ENCODE measurements at places on chromosomes 16 and 17. TPM values are rescaled to one million over a fixed set of nuclear protein-coding genes. Genes with fewer than 3 reads are reported as not detected.

DNA sequence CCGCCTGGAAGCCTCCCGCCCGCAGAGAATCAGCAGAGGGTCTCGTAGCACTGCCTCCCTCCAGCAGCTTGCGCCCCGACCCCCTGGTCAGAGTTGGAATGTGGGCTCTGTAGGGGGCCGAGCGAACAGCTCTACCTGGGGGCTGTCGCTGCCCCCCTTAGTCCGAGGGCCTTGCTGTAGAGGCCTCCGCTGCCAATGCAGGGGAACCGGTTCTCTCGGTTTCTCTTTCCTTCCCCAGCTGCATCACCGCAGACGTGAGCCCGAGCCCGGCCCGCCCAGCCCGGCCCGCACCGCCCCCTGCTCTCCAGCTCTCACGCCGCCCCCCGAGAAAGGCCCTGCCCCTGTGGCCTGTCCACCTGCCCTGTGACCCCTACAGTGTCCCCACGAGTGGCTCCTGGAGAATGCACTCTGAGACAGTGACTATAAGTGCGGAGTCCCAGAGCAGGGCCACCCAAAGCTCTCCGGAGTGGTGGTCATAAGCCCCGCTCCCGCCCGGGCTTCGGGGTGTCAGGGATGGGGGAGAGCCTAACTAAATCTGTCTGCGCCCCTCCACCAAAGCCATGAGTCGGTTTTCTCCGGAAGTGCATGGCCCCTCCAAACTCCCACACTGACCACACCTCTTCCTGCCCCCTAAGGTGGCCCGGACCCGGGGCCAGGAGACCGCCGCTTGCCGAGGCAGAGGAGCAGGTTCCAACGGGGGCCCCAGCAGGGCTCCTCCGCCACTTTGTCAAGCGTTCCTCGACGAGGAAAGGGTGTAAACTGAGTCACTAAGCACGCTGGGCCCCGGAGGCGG, 1.7 kb downstream of the ARHGAP27 start:
- DNase-seq, result no peak

DNA sequence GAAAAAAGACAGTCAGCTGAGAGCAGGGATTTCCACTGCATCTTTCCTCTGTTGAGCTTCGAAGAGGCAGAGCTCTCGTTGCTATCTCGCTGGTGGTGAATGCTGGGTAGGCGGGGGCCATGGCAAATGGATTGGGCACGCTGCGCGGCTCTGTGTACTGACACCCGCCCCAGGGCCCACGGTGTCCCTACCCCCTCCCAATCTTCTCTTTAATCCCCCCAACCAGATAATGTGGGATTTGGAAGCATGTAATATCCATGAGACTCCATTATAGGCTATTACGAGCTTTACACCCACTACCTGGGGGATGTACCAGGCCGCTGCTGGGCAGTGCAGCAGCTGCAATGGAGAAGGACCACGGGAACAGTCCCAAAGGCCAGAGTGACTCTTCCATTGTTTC, 8.3 kb downstream of the PIPOX start:
- DNase-seq, result no peak

DNA sequence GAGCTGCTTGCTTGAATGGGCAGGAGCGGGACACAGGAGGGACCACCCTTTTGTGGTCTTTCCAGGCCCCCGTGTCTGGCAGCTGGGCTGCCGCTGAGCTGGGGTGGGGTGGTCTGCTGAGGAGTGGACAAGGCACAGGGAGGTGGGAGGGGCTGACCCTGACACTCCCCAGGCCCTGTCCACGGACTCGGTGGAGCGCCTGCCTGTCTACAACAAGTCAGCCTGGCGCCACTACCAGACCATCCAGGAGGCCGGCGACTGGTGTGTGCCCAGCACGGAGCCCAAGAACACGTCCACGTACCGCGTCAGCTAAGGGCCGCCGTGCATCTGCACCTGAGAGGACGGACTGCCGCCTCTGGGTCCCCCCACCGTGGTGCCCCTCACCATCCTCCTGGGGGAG, 14.6 kb downstream of the PDK2 start:
- no peak for DNase-seq

GRCh38 chr17:70523426-70523825, 354.1 kb downstream of the KCNJ2 start:
- no peak for DNase-seq

GRCh38 chr16:16045879-16046278, 96.5 kb downstream of the ABCC1 start:
- no peak for DNase-seq

DNA sequence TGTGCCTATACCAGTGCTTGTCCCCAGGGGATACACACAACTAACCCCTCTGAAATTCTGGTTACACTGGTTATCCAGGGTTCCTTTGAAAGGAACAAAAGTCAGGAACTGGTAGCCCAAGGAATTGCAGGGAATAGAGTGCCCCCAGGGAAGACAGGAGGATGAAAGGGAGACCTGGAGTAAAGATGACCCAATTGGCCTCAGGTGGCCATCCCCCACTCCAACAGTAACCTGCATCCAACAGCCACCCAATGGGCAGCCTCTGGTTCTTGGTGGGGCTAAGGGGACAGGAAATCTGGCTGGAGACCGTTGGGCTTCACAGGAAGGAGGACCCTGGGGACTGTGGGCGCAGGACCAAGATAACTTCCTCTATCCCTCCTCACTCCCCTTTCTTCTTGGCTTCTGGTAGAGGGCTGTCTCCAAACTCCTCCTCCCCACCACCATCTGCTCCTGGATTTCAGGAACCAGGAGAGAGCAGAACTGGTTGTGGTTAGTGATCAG, 826 bp upstream of the MPO start:
- no peak for DNase-seq

DNA sequence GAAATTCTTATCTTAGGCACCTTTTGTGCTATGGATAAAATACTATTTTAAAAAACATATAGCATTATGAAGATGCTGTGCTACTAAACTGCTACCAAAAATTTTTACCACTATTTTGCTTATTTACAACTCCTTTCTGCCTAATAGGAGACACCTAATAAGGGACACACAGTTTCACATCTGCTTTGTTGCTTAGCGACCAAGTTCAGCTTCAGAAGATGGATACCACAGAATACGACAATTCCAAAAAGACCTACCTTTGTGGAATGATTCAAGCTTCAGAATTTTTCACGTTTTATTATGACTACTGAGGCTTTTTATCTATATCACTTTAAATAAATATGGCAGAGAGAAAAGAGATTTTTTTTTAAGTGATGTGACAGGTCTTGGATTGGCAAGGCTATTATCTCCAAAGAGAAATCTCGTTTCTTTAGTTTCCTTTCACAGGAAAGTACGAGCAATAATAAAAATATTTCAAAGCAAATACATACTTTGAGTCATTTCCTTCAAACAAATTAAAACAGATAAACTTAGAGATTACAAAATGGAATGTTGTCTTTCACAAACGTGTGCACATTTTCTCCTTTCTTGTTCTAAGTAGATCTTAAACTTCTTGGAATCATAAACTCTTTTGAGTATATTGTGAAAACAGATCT, 35.4 kb downstream of the SPAG9 start:
- no peak for DNase-seq

DNA sequence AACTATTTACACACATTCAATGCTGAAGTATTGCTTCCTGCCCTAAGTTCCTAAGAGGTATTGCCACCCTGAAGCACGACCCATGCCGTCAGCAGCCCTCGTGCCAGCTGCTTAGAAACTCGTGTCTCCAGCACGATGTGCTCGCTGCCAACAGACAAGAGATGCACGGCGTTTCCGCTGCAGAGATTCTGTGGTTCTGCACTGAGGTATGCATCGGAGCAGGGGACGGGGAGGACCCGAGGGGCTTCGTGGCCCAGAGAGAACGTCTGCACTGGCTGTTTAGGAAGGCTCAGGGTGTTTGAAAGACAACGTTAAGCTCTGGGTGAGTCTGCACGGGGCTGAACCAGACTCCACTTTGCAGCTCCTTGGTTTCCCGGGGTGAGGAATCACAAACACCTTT, 82.7 kb upstream of the CREBBP start:
- DNase-seq, result no peak

DNA sequence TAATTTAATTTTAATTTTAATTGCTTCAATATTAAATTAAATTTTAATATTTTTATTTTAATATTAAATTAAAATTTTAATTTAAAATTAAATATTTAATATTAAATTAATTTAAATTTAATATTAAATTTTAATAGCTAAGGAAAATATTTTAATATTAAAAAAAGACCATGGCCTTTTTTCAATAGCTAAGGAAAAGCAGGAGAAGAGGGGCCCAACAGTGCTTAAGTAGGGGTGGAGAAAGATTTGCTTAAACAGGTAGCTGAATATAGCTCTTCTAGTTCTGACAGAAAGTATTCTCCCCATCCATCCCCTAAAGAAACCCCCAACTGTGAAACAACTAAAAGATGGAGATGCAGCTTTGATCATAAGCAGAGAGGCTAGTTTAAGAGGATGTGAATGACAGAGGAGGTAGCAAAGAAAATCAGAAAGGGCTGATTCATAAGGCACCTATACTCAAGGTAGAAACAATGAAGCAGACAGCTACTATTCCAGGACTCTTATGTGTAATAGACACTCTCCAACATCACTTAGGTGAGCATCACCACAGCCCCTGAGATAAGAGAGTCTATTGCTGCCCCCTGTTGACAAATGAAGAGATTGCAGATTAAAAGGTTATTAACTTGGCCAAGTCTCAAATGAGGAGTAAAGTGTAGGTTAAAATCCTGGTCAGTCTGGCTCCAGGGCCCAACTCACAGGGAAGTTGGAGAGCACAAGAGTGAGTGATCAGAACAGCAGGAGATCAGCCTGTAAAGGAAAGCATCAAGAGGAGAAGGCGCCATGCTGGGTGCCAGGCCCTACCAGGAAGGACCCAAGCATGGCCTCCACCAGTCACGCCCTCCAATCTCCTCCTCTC, 7.8 kb upstream of the RNASEK start:
- peak; percentile 66 for DNase-seq

GRCh38 chr16:11370084-11370931, 25.0 kb downstream of the RMI2 start:
- DNase-seq, result no peak

GRCh38 chr17:6675201-6675825, 23.8 kb downstream of the C17orf100 start:
- no peak for DNase-seq

- no peak for DNase-seq
These were observed 28.3 kb downstream of the USP22 start for GRCh38 chr17:21014498-21014897.

DNA sequence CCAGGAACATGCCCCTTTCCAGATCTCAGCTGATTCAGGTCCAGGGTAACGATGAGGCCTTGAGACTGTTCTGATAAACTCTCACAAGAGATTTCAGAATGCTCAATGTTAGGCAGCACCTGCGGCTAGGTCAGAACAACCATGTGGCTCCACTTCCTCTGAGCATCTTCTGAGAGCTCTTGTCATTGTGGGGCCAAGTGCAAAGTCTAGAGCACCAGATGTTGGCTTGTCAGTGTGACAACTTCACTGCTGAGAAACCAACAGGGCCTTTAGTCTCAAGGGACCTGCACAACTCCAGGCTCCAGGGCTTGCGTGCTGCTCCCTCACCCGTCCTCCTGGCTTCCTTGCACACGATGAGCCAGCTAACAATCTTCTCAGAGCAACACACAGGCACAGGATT, 29.0 kb downstream of the FCSK start:
- no peak for DNase-seq

DNA sequence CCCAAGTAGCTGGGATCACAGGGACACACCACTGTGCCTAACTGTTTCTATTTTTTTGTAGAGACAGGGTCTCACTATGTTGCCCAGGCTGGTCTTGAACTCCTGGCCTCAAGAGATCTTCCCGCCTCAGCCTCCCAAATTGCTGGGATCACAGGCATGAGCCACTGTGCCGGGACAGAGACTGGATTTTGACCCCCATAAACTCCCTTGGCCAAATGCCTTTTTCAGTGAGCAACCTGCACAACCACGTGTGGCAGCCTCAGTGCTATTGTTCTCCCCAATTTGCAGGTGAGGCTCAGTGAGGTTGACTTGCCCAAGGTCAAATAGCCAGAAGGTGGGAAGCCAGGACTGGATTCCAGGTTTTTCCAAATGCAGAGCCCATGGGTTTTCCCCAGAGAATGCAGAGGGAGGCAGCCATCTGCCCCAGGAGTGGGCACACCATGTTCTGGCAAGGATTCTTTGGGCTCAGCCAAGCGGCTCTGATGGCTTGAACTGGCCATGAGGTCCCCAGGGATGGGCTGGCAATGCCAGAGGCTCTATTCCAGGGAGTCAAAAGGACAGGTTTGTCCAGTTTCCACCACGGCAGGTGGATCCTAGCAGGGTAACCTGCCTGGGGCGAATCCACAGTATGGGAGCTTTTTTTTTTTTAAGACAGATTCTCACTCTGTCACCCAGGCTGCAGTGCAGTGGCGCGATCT, 1.8 kb downstream of the IL27 start:
- DNase-seq, result no peak

- DNase-seq, result no peak
These were observed 304.1 kb upstream of the N4BP1 start for GRCh38 chr16:48914070-48914469.

DNA sequence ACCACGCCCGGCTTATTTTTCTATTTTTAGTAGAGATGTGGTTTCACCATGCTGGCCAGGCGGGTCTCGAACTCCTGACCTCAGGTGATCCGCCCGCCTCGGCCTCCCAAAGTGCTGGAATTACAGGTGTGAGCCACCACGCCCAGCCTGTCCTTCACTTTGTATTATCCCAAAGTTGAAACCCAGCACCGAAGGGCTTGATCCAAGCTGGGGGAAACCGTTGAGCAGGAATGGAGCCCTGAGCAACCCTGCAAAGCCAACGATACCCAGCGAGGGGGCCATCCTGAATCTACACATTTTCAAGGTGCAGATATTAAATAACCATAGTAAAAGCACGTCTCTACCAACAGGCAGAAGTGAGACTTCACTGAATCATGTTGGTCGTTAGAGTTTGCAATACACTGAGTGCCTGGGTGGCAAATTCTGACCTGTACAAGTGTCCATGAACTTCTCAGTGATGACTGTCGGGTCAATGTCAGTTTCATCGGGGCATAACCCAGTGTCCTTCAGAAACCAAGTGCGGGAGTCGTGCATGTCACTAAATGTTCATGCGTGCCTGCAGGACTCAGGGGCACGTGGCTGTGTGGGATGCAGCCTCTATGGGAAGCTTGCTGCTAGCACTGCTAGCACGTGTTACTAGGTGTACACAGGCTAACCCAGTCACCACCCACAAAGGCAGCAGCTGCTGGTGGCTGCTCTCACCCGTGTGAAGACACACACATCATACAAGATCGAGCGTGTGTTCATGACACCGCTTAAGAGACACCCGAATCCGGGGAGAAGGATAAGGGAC, 10.5 kb upstream of the RBFOX3 start:
- DNase-seq, result no peak

DNA sequence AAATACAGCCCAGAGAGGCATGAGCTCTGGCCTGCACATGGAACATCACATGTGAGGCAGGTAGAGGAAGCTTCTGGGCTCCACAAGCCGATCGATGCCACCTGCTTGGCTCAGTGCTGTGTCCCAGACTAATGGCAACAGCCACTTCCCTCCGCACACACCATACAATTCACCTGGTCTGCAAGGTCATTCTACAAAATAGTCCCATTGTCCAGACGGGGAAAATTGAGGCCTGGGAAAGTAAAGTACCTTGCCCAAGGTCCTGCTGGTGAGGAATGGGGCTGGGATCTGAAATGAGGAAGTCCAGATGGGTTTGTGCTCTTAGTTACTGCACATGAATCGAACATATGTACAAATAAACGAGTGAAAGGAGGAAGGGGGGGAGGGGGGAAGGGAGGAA, 88.0 kb downstream of the LITAF start:
- DNase-seq, result no peak

The LUC7L gene
- 73.3 TPM for total RNA-seq

The PLCG2 gene
- total RNA-seq, result 3.2 TPM

The SSTR5 gene
- total RNA-seq, result not detected

The NKD1 gene
- total RNA-seq, result 0.37 TPM

The TEDC2 gene
- 50.8 TPM for total RNA-seq

The KCTD11 gene
- total RNA-seq, result 4.7 TPM

The NACA2 gene
- total RNA-seq, result not detected

The KRT27 gene
- total RNA-seq, result not detected
